A549 treated with CpdA at 1 μM for 4 hours (cell line): ENCODE measurements at places on chromosomes 13 and 19. TPM values are rescaled to one million over a fixed set of nuclear protein-coding genes. Genes with fewer than 3 reads are reported as not detected.

The SMIM44 gene
- total RNA-seq, result not detected in 5 replicates

The URAD gene
- total RNA-seq, result not detected in 5 replicates

The C5AR2 gene
- 0.52 to 1.2 TPM (median 0.86 TPM) in 5 replicates for total RNA-seq

The BST2 gene
- 0.10 to 0.14 TPM in 2 of 5 replicates, not detected in the others for total RNA-seq

The MAB21L1 gene
- total RNA-seq, result not detected in 5 replicates

The ZNF90 gene
- not detected in 5 replicates for total RNA-seq

The PDS5B gene
- 7.6 to 15.8 TPM (median 10.2 TPM) in 5 replicates for total RNA-seq

The BCL3 gene
- total RNA-seq, result 61.9 to 130 TPM (median 107 TPM) in 5 replicates

The ZNF66 gene
- not detected in 5 replicates for total RNA-seq

The ERICH4 gene
- not detected in 5 replicates for total RNA-seq

The SAE1 gene
- total RNA-seq, result 197 to 234 TPM (median 214 TPM) in 5 replicates

The HCST gene
- total RNA-seq, result 0.40 to 0.81 TPM (median 0.57 TPM) in 4 of 5 replicates, not detected in the other

The TSKS gene
- not detected in 5 replicates for total RNA-seq

The CGB2 gene
- 0.27 to 0.70 TPM (median 0.32 TPM) in 4 of 5 replicates, not detected in the other for total RNA-seq

The FGF21 gene
- total RNA-seq, result 0.08 TPM in 1 of 5 replicates, not detected in the others

The POSTN gene
- total RNA-seq, result 0.02 to 0.14 TPM (median 0.05 TPM) in 3 of 5 replicates, not detected in the others

The CELF5 gene
- 0.26 to 0.53 TPM (median 0.36 TPM) in 5 replicates for total RNA-seq

The GIPC3 gene
- 0.13 to 0.28 TPM (median 0.21 TPM) in 5 replicates for total RNA-seq

The KLC3 gene
- 0.53 to 0.78 TPM (median 0.72 TPM) in 5 replicates for total RNA-seq

The WDR87 gene
- total RNA-seq, result not detected in 5 replicates

The PTH2 gene
- not detected in 5 replicates for total RNA-seq

The NPAS1 gene
- 5.6 to 8.0 TPM (median 6.0 TPM) in 5 replicates for total RNA-seq

The SELENOV gene
- total RNA-seq, result not detected in 5 replicates

The TMEM238 gene
- 1.9 to 9.5 TPM (median 8.1 TPM) in 5 replicates for total RNA-seq

The ZNF880 gene
- 0.89 to 1.4 TPM (median 1.1 TPM) in 5 replicates for total RNA-seq

The CGB3 gene
- 0.09 to 0.44 TPM in 2 of 5 replicates, not detected in the others for total RNA-seq

The CCDC159 gene
- 4.3 to 5.6 TPM (median 5.5 TPM) in 5 replicates for total RNA-seq

The UNC13A gene
- 1.5 to 2.0 TPM (median 1.7 TPM) in 5 replicates for total RNA-seq

The SLC39A3 gene
- 24.8 to 30.9 TPM (median 28.5 TPM) in 5 replicates for total RNA-seq

The NTN5 gene
- total RNA-seq, result 0.10 to 0.25 TPM (median 0.20 TPM) in 4 of 5 replicates, not detected in the other

The LILRB1 gene
- total RNA-seq, result 0.02 TPM in 1 of 5 replicates, not detected in the others

The CRB3 gene
- 4.1 to 5.0 TPM (median 4.5 TPM) in 5 replicates for total RNA-seq

The RASAL3 gene
- total RNA-seq, result not detected in 5 replicates

The SLC8A2 gene
- total RNA-seq, result 0.15 to 0.48 TPM (median 0.22 TPM) in 5 replicates
